Upper lobe of left lung (tissue), 6 donors: ENCODE measurements at places on chromosomes 3 and 15.

DNA sequence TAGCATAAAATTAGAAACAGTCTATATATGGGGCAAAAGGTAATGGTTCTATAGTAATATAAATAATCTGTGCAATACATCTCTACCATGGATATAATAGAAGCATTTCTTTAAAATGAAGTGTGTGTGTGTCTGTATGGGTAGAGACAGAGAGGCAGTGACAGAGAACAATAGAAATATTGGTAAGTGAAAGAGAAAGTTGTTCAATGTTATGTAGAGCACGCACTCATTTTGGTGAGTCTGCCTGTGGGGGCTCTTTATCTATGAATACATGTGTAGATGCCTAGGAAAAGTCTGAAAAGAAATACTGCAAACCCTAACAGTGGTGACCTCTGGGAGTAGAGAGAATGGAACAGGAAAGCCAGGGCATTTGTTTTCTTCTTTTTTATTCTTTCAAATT is 182.6 kb downstream of the STAC start:
- no peaks in the 10 kb centered on the region for H3K36me3 ChIP-seq

GRCh38 chr3:49534581-49535441 is 19.5 kb upstream of the BSN start:
- H3K4me1 ChIP-seq, result peaks cover 3% of the 10 kb centered on the region
- DNase-seq, result no peak
- H3K27me3 ChIP-seq, result no peaks in the 10 kb centered on the region
- H3K4me3 ChIP-seq, result no peak overlapping the region
- peaks cover 7% of the 10 kb centered on the region for H3K36me3 ChIP-seq

GRCh38 chr15:39781147-39781966 is 1.3 kb downstream of the FSIP1 start:
- H3K4me3 ChIP-seq, result no peak overlapping the region
- no peaks in the 10 kb centered on the region for H3K27me3 ChIP-seq
- H3K27ac ChIP-seq, result no peak overlapping the region

GRCh38 chr3:141116721-141117120 is 65.6 kb downstream of the SPSB4 start:
- H3K36me3 ChIP-seq, result no peaks in the 10 kb centered on the region
- H3K4me3 ChIP-seq, result no peak overlapping the region
- no peaks in the 10 kb centered on the region for H3K4me1 ChIP-seq

DNA sequence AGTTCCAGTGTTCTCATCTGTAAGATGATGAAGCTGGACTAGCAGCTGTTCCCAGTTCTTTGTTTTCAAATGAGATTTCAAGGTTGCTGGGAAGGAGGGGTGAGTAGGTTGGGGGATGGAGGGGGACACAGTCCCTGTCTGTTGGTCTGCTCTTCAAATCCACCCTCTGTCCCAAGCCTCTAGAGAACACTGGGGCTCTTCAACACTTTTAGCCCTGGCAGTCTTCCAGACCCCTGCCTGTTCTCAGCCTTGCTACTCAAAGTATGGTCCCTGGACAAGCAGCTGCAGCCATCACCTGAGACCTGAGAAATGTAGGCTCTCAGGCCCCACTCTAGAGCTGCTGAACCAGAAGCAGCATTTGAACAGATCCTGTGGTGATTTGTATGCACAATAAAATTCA is 41.3 kb downstream of the NEK11 start:
- H3K27ac ChIP-seq, result no peak overlapping the region
- H3K36me3 ChIP-seq, result no peaks in the 10 kb centered on the region
- no peak for DNase-seq
- H3K4me3 ChIP-seq, result no peak overlapping the region
- H3K27me3 ChIP-seq, result no peaks in the 10 kb centered on the region
